Coronary artery (tissue), 2 donors: ENCODE measurements at places on chromosomes 2 and 18.

DNA sequence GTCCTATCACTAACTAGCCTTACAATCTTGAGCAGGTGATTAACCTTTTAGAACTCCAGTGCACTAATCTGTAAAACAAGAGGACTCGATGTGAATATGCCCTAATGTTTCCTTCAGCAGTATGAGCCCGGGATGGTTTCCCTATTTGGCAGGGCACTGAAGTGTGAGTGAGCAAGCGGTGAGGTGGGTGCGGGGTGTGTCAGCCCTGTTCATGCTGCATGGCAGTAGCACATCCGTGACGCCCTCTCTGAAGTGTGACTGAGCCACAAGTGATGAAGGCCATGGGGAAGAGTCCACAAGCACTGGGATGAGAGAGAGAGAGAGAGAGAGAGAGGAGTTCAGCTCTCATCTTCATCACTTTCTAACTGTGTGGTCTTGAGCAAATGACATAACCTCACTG lies 168.7 kb downstream of the SETBP1 start:
- no peak for DNase-seq

GRCh38 chr2:190136259-190136658 lies 73.7 kb upstream of the MSTN start:
- DNase-seq: no peak

GRCh38 chr2:136131961-136132824 lies 14.2 kb upstream of the CXCR4 start:
- DNase-seq: no peak

DNA sequence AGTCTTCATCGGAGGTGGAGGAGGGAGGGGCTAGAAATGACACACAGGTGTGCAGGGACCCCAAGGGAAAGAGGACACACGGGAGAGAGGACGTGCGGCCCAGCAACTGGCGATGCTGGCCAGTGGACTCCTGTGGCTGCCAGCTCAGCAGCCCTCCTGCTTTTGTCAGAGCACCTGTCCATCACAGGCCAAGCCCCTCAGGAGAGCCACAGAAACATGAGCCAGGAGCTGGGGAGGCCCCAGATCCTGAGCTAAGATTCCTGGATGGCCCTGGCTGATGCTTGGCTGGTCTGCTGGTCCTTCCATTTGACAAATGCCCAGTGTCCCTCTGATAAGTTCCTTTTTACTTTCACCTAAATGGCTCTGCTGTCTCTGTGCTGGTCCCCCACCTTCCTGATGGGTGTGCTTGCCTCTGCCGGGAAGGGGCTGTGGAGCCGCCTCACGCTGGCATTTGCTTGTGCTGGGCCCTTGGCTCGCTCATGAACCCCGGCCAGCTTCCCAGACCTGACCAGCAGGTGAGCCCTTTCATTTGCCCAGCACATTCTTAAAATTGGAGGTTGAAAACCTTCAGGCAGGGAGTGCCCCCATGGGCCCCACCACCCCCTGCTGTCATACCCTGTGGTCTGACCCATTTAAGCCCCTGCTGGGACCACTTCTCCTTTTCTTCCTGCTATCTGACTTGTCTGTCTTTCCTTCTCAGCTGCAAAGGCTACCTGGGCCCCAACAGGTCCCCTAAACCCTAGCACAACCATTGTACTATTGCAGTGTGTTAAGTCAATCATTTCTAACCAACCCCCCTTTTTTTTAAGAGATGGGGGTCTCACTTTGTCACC lies 37.3 kb downstream of the CYP27C1 start:
- peak; percentile 56 for DNase-seq

- DNase-seq: no peak
Observed at GRCh38 chr2:60947056-60947455, 65.7 kb downstream of the REL start.

GRCh38 chr2:136051001-136051724 lies 65.7 kb upstream of the DARS1 start:
- DNase-seq: no peak

- no peak for DNase-seq
Observed at GRCh38 chr2:129504646-129505045, 474.8 kb upstream of the RAB6C start.

DNA sequence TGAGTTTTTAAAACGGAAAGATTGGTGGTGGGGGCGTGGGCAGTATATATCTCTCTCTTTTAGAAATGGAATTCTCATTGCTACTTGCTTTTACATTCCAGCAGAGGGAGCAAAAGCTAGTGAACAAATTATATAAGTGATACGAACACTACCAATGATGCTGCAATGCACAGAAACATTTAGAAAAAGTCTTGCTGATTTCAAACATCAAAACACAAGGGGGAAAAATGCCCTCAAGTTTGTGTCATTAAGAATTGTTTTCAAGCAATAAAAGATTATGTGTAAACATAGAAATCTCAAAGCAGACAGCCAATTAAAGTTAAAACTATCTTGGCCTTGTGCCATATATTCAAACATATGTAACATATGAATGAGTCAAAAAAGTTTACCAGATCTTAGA lies 296.3 kb upstream of the KCNJ3 start:
- DNase-seq: no peak

DNA sequence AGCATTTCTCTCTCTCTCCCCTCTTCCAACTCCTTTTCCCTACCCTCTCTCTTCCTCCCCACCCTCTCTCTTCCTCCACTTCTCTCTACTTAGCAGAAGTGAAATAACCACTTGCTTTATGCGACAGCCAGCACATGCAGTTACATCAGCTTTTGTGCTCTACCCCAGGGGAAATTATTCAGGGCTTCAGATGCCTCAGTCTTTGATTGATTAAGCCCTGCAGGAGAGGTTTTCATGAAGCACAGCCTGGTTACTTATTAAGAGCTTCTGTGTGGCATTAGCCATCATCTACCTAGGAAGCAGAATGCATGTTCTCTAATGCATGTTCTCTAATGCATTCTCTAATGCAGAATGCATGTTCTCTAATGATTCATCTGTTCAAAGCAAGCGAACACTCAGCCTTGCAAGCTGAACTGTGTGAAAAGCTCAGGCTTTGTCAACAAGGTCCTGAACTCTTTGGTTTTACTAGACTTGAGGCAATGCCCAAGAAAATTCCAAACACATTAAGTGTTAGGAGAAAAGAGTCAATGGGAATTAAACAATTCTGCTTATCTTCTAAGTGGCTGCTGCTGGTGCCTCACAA lies 56.1 kb downstream of the LHCGR start:
- no peak for DNase-seq

DNA sequence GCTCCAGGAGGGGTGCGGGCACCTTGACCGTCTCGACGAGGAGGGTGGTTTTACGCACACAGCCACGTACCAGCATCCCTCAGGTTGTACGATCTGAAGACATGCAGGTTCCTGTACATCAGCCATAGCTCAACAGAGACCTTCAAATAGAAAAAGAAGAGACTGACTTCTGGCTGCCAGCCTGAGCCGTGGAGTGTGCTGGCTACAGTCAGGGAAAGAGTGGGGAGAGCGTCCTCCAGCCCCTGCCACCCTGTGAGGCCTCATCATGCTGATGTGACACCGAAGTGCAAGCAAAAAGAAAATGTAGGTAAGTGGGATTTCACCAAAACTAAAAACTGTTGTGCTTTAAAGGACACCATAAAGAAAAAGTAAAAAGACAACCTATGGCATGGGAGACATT lies 47.0 kb downstream of the ADI1 start:
- DNase-seq: no peak

- no peak for DNase-seq
Observed at GRCh38 chr18:39994498-39994897, 1960.5 kb upstream of the PIK3C3 start.

- no peak for DNase-seq
Observed at GRCh38 chr2:75431276-75431675, 129.5 kb downstream of the EVA1A start.

DNA sequence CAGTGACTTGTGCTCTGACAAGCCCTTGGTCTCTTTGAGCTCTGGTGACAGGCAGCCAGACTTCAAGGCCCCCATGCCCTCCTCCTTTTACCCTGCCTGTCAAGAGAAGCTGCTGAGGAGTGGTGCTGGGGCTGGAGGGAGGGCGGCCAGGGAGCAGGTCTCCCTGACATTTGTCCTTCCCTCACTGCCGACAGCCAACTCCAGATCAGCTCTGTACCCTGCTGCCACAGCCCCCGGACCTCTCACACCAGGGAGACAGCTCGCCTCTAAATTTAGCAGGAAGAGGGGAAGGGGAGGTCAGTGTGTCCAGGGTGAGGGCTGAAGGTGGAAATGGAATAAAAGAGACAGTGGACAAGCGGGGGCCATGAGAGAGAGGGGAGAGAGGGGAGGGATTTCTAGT lies 155.8 kb downstream of the TDRD15 start:
- DNase-seq: no peak

- DNase-seq: no peak
Observed at GRCh38 chr2:134679745-134680144, 39.1 kb downstream of the TMEM163 start.

DNA sequence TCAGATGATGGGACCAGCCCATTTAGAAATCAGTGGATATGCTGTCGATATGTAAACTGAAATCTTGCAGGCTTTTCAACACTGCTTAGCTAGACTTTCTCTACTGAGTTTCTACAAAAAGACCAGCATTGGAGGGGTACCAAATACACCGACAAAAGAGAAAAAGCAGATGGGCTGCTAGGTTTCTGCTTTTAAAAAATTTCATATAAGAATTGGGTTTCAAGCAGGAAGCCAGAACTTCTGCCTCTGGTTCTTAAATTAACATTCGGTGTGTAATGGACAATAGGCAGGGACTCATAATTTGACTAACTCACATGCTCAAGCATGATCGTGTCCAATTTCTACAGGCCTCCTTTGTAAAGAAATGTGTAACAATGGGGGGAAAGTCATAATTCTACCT lies 3.1 kb downstream of the ARL4C start:
- no peak for DNase-seq

GRCh38 chr2:158778243-158778642 lies 16.9 kb upstream of the DAPL1 start:
- no peak for DNase-seq

DNA sequence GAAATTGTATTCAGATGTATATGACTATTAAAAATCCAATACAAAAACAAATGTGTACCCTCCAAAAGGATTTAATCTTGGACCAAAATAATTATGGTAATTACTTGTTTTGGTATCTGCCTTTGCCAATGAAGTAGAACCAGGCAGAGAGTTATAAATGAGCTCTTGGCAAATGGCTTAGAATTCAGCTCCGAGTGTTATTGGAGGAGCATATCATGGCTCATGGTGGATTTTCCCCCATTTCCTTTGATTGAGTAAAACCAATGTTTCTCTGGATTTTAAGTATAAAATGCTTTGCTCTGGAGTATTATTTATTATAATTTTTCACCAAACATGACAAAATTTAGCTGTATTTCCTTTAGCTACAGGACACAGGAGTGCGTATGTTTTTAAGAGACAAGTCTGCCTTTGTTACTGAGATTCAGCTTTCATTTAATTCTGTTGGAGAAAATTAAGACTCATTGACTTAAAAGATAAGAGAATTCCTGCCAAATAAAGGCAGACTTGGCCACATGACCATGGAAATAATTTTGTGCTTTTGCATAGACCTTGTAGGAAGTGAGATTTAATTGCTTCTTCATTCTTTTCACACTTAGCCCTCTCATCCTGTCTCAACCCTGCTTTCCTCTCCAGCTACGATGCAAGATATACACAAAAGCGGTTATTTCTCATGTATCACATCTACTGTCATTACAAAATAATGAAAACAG lies 281.0 kb upstream of the SOX11 start:
- no peak for DNase-seq

DNA sequence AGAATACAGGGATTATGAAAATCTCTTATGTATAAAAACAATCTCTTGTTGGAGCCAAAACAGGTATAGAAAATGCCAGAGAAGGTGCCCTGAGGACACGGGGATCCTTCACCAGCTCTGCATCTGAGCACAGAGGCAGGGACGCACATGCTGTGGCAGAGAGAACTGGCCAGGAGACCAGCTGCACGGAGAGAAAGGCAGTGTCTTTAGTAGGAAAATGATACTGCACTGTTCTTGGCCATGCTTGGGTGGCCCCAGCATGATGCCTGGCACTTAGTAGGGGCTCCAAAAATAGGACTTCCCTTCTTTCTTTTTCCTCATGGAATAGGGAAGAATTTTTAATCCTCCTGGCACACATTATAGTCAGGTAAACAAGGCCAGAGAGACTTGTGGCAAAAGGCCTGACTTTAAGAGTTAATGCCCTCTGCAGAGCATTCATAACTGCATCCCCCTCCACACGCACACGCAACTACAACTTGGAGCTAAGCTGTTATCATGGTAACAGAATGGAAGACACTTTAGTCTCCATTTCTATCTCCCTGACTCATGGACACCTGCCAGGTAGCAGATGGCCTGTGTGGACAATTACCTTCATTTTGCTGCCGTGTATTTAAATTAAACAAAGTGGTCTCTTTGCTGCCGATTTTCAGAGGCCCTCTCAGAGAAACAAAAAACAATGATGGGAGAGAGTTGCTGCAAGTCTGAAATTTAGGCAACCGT lies 59.7 kb upstream of the DNMT3A start:
- no peak for DNase-seq

GRCh38 chr2:182717416-182717815 lies 1.4 kb downstream of the DNAJC10 start:
- DNase-seq: no peak

- DNase-seq: no peak
Observed at GRCh38 chr2:96138179-96139145, at the start of gene ASTL. ASTL (minus strand) TSS chr2:96138502; CDS start chr2:96138436, 66 bp downstream.

DNA sequence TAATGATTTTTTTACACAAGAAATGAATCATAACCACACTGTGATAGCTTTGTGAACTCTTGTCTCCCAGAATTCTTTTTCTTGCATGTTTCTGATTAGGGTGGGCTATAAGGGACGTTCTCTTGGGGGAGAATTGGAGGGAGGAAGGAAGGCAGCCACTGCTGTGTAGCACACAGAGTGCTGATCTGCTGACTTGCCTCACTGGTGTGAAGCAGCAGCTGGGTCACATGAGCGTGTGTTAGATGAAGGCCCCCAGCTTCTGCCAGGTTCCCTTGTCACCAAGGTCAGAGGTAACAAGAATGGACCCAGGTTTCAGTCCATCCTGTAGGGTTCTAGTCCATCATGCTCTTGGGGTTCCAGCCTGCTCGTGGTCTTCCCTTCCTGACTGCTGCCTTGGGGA lies 107.4 kb upstream of the GLI2 start:
- DNase-seq: peak; percentile 33

GRCh38 chr2:137185378-137186078 lies 420.2 kb downstream of the THSD7B start:
- no peak for DNase-seq

DNA sequence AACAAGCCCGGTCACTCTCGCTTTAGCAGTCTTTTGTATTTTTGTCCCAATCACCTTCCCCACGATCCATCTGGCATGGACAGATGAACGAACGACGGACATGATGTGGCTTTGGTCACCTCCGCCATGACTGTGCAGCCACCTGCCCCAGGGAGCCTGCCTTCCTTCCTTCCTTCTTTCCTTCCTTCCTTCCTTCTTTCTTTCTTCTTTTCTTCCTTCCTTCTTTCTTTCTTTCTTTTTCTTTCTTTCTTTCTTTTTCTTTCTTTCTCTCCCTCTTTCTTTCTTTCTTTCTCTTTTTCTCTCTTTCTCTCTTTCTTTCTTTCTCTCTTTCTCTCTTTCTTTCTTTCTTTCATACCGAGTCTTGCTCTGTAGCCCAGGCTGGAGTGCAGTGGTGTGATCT lies 39.0 kb downstream of the ATP8B1 start:
- no peak for DNase-seq

- no peak for DNase-seq
Observed at GRCh38 chr2:169775765-169776164, 22.9 kb upstream of the SSB start.
